ENCODE measurements at places on chromosomes 13 and 19. TPM values are rescaled to one million over a fixed set of nuclear protein-coding genes. Genes with fewer than 3 reads are reported as not detected.

CACNA1A gene
- total RNA-seq = 0.88 TPM

MAP4K1 gene
- 2.7 TPM for total RNA-seq

OR7A5 gene
- not detected for total RNA-seq

SLITRK6 gene
- total RNA-seq = 7.7 TPM

UBE2M gene
- 64.5 TPM for total RNA-seq

CYP4F3 gene
- 3.3 TPM for total RNA-seq

ZNF548 gene
- 37.1 TPM for total RNA-seq
